IMR-90 (cell line): ENCODE measurements at places on chromosomes 5 and 9. TPM values are rescaled to one million over a fixed set of nuclear protein-coding genes. Genes with fewer than 3 reads are reported as not detected.

FAM169A gene
- under 0.01 TPM in 2 replicates for total RNA-seq

EFNA5 gene
- total RNA-seq: 1.6 and 2.2 TPM in 2 replicates

DNAH5 gene
- 4.3 and 4.7 TPM in 2 replicates for total RNA-seq

- H3K27ac ChIP-seq: no peak overlapping the region
- DNase-seq: no peak
- no peak overlapping the region for H3K4me3 ChIP-seq
- H3K36me3 ChIP-seq: no peaks in the 10 kb centered on the region
- no peaks in the 10 kb centered on the region for H3K4me1 ChIP-seq
- peaks cover 28% of the 10 kb centered on the region for H3K27me3 ChIP-seq
These were observed 47.8 kb downstream of the PLEKHG4B start for GRCh38 chr5:139579-140442.

GRCh38 chr5:34905564-34905963 is 9.7 kb downstream of the RAD1 start:
- H3K4me3 ChIP-seq: no peak overlapping the region
- H3K4me1 ChIP-seq: no peaks in the 10 kb centered on the region
- no peak overlapping the region for H3K27ac ChIP-seq

GRCh38 chr5:149367249-149367971 is 9.6 kb downstream of the PCYOX1L start:
- no peak overlapping the region for H3K4me3 ChIP-seq
- DNase-seq: peak; percentile 70
